Activated CD4-positive, alpha-beta T cell treated with anti-CD3 and anti-CD28 coated beads for 36 hours (primary cell): ENCODE measurements at places on chromosomes 12 and 14.
A peak's percentile ranks its signal among the peaks of the same experiment; 100 is the strongest.

GRCh38 chr12:93121729-93122488 lies 192.8 kb upstream of the EEA1 start:
- no peak for DNase-seq

DNA sequence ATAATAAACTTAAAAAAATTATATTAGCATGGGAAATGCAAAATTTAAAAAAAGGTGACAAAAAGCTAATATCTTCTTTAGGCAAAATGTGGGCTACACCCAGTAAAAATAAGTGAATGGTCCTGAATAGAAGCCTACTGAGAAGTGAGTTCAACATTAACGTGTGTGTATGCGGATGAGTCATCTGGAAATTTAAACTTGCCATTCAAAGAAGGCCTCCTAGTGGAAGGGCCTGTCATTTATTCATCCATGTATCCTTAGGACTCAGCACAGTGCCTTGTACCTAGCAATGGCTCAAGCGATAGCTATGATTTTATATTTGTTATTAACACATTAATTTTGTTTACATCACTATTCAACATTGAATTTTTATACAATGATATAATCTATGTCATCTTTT lies 226.2 kb downstream of the NUBPL start:
- no peak for DNase-seq

DNA sequence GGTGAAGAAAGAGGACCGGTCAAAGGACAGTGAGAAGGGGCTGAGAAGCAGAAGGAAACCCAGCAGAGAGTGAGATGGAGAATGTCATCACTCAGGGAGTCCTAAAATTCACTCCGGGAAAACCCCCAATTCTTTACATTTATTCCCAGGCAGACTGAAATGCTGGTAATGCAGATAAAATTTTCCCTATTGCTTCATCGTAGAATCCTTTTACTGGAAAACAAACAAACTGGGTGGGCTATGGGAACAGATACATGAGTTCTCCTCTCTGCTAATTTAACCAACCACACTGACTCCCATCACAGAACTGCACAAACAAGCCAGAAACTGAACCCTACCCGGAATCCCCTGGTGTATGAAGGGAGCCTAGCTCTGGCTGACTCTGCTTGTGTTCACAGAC lies 20.9 kb downstream of the HEBP1 start:
- DNase-seq: no peak

- no peak for DNase-seq
Measured at GRCh38 chr14:103198131-103199105, 75.2 kb downstream of the TNFAIP2 start.

GRCh38 chr12:92879698-92880322 lies 49.3 kb downstream of the EEA1 start:
- DNase-seq: no peak

GRCh38 chr14:53432378-53432802 lies 279.3 kb upstream of the DDHD1 start:
- DNase-seq: peak; percentile 12

DNA sequence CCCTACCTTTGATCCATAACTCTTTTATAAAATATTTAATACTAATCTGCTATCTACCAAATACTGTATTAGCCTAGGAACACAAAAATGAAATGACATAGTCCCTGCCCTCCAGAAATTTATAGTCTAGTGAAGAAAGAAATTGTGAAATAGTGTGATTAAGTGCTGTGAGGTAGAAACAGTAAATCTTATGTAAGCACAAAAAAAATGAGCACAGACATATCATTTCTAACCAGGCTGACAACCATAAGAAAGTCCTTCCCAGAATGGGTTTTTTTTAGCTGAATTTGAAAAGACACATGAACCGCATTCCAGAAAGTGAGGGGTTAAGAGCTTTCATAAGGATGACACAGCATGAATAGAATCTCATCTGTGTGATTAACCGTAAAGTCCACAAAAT lies 145.9 kb downstream of the SOX5 start:
- no peak for DNase-seq

GRCh38 chr14:59239022-59239421 lies 50.6 kb downstream of the DAAM1 start:
- DNase-seq: no peak

DNA sequence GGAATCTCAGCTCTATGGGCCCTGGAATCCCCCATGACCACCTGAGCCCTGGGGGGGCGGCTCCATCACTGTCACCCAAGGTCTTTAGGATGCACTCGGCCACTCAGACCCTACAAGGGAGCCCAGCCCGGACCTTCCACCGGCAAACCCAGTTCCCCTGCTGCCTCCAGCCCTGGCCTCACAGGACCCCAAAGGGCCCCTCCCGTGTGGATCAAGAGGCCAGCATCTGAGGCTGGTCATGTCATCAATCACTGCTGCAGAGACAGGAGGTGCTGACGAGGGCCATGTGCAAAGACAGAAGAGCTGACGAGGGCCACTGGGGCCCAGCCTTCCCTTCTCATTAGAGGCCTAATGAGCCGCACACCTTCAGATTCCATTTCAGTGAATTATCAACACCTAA lies 39.0 kb upstream of the SFSWAP start:
- DNase-seq: no peak

DNA sequence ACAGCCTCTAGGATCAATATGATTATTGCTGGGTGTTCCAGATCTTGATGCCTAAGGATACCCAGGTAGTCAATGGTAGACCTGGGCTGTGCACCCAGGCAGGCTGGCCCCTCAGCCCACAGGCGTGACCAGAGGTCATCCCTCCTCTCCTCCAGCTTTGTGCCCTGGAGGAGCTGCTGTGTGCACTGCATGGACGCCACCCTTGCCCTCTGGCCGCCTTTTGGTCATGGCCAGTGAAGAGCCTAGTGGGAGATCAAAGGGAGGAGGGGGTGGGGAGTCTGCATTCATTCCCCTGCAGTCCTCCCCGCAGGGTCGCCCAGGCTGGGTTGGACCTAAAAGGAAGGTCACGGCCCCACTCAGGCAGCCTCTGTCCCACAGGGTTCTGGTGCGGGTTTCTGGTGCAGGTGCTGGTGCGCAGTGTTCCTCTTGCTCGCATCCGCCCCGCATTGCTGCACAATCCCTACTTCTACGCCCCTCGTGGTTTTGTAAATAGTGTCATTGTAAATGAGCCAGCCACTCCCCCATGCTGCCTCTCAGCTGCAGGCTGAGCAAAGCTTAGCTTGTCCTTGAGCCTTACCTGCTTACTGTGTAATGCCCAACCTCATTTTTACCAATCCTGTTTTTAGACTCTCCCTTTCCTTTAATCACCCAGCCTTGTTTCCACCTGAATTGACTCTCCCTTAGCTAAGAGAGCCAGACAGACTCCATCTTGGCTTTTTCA lies 55.3 kb downstream of the PSMA6 start:
- DNase-seq: no peak

- no peak for DNase-seq
Measured at GRCh38 chr14:68888025-68888850, 90.9 kb downstream of the ACTN1 start.

DNA sequence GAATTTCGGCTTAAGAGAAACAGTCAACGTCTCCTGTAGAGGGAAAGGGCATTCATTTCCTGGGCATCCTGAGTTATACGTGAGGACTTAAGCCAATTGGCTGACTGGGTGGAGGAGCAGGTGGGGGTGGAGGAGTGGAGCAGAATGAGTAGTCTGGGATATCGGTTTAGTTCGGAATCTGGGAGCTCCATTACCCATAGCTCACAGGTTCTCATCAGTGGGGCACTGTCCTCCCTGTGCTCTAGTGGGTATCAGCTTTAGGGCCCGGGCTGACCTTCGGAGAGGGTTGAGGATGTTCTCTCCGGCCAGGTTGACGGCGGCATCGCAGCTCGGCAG lies 704 bp downstream of the SDR39U1 start:
- no peak for DNase-seq

DNA sequence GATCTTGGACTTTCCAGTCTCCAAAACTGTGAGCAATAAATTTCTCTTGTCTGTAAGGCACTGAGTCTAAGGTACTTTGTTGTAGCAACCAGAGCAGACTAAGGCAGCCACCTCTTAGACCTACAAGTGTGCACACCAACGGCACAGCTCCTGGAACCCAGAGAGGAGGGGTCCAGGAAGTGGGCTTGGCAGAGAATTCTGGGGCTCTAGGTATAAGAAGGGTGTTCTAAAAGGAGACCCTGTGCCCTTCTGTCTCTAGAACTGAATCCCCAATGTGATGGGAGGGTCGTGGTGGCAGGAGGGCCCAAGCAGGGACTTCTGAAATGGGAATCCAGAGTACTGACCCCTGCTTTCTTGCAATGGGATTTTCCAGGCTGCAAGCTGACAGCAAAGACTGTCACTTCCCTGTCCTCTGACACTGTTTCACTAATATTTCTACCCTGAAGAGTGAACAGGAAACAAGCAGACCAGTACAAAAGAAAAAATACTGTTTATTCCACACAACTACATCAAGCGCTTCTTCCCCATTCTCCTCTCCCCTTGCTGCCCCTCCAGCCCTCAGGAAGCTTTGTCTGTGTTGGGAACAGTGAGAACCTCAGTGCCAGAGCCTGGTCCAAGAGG lies 13.6 kb upstream of the TFCP2 start:
- DNase-seq: no peak

GRCh38 chr12:119936705-119937311 lies 52.2 kb upstream of the BICDL1 start:
- DNase-seq: no peak

DNA sequence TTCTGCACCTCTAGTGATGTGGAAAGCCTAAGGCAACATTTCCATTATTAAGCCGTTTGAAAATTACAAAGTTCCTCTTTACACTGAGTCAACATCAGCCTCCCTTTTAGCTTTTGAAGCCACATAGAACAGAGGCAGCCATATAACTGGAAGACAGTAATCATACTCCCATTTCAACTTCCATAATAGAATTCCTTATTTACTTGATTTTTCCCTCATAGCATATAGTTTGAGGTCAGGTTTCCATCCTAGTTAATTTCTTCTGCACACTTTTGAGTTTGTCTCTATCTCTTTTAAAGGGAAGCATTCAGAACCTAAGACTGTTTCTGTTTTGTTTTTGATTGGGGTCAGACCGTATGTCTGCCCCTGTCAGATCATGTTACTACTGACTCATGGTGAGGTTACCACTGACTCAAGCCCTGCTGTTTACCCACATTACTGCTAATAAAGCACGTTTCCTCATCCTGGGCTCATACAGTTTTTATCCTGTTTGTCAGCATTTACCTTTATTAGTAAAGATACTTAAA lies 161.0 kb downstream of the SLC38A4 start:
- peak; percentile 32 for DNase-seq

DNA sequence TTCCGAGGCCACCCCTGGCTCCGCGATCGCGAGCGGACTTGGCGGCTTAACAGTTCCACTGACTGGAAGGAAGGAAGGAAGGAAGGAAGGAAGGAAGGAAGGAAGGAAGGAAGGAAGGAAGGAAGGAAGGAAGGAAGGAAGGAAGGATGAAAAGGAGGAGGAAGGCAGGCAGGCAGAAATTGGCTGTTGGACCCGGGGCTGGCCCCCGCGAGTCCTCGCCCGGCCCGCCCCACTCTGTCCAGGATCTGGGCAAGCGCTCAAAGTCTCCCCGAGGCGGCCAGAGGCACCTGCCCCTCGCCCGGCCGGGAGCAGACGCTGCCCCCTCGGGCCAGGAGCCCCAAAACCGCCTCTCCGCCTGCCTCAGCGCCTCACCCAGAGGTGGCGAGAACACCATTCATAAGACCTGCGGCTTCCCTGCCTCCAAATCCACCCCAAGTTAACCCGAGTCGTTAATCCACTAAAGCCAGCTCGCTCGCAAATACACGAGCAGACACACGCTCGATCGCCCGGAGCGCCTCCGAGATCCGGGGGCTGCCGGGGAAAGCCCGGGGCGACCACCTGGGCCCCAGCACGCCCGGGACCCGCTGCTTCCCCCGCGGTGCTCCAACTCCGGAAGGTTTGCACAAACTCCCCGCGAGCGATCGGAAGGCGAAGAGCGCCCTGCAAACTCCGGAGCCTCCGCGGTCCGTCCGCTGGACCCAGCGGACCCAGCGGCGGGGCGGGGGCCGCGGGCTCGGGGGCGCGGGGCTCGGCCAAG lies 844 bp downstream of the DPF3 start:
- DNase-seq: peak; percentile 43
